ENCODE measurements at places on chromosomes 7 and 10. TPM values are rescaled to one million over a fixed set of nuclear protein-coding genes. Genes with fewer than 3 reads are reported as not detected.

DNA sequence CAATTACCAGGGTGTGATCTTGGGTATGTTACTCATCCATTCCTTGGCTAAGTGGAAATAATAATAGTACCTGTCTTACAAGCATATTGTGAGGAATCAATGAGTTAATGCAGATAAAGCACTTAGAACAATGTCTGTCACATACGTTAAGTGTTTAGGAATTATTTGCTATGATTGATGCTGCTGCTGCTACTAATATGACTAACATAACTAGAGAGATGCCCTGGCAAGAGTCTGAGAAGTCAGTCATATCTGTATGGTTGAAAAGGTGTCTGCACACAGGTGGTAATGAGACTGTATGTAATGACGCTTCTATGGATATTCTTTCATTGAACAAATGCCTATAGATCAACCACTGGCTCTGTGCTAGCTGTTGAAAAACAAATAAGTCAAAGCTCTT lies 100.1 kb upstream of the PCGF5 start:
- ATAC-seq, result no peak

CCDC172 gene
- total RNA-seq, result not detected

GRCh38 chr10:33497338-33497737 lies 162.9 kb upstream of the NRP1 start:
- no peak for ATAC-seq

DNA sequence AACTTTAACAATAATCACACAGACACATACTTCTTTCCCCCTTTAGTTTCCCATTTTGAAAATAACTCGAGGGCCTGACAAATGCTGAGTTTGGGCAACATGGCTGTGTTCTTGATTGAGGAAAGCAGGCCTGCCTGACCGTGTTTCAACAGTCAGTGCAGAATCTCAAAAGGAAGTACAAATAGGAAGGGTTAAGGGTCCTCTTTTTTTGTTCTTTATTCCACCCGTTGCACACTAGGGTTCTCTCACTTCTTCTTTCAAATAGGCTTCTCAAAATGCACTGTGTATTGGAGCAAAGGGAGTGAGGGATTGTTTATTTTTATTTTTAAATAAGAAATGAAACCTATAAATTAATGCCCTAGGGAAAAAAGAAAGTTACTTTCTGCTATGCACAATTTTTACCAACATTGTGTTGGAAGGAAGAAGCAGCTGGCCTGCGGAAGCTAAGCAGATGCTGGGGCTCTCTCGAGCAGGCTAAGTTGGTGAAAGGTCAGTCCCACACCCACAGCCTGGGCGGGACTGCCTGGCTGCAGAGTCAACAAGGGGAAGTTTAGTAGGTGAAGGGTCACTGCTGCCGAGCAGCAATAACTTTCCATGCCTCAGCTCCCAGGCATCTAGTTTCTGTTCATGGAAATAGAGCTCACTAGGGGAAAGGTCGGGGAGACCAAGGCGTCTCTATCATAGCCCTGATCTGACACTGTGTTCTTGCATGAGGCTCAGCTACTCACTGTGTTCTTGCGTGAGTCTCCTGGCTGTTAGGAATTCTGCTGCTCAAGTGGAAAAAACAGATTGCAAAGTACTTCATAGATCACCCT lies 12.2 kb upstream of the PDK4 start:
- peak; percentile 97 for ATAC-seq

GRCh38 chr7:2645274-2645868 lies 13.6 kb downstream of the TTYH3 start:
- no peak for ATAC-seq

GRCh38 chr10:98528805-98529183 lies 82.1 kb upstream of the HPS1 start:
- no peak for ATAC-seq

PTPN20 gene
- 4.2 TPM for total RNA-seq

Measured in gastroesophageal sphincter (tissue), 4 donors.